ACHN (cell line): ENCODE measurements at places on chromosomes 5 and 9.

DNA sequence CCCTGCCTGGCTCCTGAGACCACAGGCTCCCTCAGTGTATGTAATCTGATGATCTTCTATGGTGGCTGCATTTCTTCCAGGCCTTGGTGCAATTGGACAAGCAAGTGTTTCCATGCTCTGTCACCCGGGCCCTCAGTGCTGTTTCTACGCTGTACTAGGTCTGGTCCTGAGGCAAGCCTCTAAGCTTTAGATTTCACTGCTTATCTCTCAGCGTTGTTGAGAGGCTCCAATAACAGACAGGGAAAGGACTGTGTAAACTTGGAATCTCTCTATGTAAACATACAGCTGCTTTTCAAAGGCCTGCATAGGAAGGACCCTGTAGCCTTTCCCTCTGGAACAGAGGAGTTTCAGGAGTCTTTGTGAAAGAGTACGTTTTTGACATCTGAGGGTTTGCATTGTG lies 38.6 kb upstream of the NFIB start:
- DNase-seq: no peak

DNA sequence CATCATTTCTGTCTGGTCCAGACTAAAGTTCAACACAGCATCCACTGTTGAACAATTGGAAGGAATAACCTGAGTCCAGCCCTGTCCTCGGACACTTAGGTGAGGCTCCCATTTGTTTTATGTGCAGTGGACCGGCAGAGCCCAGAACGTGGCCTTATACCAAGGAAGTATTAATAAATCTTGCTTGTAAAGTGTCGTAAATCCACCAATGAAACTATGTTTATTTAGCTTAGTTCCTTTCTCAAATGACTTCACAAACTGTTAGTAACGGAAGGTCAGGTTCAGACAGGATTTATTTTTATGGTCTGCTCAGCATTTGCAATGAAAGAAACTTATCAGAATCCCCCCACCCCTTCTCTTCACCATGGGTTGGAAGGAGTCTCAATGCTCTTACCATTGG lies 149.5 kb downstream of the PCSK1 start:
- no peak for DNase-seq

GRCh38 chr9:98010445-98010844 lies 27.3 kb downstream of the ANP32B start:
- peak; percentile 39 for DNase-seq

- DNase-seq: no peak
Observed at GRCh38 chr5:143646961-143647360, 165.0 kb upstream of the HMHB1 start.

- no peak for DNase-seq
Observed at GRCh38 chr5:63220244-63220643, 641.6 kb downstream of the LRRC70 start.

- no peak for DNase-seq
Observed at GRCh38 chr9:95090023-95090791, 227.3 kb downstream of the FANCC start.

GRCh38 chr5:38736089-38736488 lies 109.7 kb upstream of the OSMR start:
- no peak for DNase-seq

GRCh38 chr9:117189121-117189520 lies 225.7 kb downstream of the ASTN2 start:
- no peak for DNase-seq

GRCh38 chr9:91347377-91347776 lies 14.3 kb downstream of the AUH start:
- no peak for DNase-seq

- no peak for DNase-seq
Observed at GRCh38 chr5:158874343-158874742, 225.4 kb downstream of the EBF1 start.

DNA sequence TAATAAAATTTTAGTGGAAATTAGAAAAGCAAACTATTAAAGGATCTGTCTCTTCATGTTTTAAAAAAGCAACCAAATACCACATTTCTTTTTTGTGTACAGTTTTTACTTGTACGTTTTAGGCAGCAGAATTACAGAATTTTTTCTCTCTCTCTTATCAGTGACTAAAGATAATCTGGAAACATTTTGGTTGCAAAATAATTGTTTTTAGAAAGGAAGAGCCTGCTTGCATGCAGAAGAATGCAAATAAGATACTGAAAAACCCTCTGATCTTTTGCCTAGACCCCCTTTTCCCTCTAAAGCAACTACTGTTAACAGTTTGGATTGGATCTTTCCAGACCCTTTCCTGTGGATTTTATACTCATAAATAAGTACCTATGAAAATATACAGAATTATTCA lies 75.9 kb upstream of the SGCD start:
- no peak for DNase-seq

DNA sequence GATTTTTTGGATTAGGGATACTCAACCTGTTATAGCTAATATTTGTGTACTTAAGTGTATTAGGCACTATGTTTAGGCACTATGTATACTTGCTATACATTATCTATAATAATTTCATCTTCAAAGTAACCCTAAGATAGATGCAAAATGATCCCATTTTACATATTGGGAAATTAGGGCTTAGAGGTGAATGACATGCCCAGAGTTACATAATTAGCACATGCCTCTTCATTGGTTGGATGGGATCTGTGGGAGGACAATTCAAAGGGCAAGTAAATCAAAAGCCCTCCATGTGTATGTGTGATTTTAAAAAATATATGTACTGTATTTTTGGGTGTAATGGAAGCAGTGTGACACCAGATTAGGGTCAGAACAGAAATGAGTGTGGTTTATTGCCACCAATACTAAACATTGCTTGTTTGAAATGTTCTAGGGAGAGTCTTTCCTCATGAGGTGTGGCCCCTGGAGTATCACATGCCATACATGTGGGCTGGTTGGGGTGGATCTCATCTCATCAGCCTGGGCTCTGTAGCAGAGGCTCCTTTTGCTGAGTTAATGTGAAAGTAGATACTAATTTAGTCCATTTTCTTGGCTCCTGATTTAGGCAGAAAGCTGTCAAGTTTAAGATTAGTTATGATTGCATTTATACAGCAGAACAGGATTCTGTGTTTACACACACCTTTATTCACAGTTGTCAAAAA lies 5.5 kb downstream of the C9orf85 start:
- DNase-seq: no peak

DNA sequence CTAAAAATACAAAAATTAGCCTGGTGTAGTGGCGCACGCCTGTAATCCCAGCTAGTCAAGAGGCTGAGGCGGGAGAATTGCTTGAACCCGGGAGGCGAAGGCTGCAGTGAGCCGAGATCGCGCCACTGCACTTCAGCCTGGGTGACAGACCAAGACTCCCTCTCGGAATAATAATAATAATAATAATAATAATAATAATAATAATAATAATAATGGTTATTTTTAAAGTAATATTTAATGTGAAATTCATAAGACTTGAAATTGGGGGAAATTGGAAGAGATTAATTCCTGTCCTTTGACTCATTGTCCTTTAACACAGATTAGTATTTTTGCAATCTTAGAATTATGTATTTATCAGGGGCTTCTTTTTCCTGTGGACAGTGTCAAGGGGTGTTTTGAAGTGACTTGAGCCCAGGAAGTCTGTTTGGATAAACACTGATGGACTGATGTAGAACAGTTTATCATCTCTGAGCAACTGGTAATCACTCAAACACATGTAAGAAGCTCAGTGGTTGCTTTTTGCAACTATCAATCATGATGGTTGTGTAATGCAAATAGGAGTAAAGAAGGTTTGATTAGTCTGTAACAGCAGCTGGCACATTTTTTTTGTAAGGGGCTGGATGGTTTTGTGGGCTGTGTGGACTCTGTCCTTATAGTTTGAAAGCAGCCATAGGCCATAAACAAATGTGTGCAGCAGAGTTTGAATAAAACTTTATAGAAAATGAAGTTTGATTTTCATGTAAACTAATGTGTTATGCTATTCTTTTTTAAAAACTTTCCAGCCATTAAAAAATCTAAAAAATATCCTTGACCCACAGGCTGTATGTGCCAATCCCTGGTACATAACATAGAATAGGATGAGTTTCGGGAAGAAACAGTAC lies 93.5 kb downstream of the F2RL2 start:
- no peak for DNase-seq

DNA sequence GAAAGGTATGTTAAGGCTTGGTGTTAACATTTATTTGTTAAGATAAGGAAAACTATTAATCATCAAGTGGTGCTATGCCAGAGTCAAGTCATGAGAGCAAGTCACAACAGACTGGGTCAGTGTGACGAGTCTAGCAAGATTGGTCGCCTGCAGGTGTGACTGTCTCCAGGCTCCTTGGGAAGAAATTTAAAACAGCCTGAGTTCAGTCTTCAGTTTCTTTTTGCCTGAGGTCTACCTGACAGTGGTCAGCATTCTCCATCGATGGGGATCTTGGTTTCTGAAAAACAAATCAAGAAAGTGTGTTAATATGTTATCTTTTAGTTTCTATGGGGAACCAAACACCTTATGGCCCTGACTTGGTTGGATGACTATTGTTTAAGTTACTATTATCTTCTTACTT lies 56.3 kb downstream of the CETN3 start:
- DNase-seq: no peak

- DNase-seq: no peak
Observed at GRCh38 chr9:98108531-98109031, 10.4 kb downstream of the TRIM14 start.

DNA sequence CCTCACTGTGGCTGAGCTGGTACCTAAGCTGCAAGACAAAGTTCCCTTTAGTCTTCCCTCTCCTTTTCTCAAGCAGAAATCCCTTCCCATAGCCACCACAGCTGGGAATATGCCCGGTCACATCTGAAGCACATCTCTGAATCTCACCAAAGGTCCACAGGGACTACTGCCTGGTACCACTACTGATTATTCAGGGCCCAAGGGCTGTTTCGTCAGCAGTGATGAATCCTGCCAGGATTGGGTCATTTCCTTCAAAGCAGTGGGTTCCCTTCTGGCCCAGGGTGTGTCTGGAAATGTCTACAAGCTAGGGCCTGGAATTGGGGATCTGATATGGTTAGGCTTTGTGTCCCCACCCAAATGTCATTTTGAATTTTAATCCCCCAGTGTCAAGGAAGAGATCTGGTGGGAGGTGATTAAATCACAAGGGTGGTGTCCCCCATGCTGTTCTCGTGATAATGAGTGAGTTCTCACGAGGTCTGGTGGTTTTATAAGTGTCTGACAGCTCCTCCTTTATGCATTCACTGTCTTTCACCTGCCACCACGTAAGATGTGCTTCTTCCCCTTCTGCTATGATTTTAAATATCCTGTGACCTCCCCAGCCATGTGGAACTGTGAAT lies 83.2 kb upstream of the FST start:
- DNase-seq: no peak

GRCh38 chr5:39273314-39273954 lies 54.1 kb upstream of the FYB1 start:
- DNase-seq: no peak

- peak; percentile 25 for DNase-seq
Observed at GRCh38 chr9:14300588-14300987, 13.4 kb downstream of the NFIB start.

GRCh38 chr5:120610145-120610544 lies 146.0 kb downstream of the PRR16 start:
- no peak for DNase-seq

DNA sequence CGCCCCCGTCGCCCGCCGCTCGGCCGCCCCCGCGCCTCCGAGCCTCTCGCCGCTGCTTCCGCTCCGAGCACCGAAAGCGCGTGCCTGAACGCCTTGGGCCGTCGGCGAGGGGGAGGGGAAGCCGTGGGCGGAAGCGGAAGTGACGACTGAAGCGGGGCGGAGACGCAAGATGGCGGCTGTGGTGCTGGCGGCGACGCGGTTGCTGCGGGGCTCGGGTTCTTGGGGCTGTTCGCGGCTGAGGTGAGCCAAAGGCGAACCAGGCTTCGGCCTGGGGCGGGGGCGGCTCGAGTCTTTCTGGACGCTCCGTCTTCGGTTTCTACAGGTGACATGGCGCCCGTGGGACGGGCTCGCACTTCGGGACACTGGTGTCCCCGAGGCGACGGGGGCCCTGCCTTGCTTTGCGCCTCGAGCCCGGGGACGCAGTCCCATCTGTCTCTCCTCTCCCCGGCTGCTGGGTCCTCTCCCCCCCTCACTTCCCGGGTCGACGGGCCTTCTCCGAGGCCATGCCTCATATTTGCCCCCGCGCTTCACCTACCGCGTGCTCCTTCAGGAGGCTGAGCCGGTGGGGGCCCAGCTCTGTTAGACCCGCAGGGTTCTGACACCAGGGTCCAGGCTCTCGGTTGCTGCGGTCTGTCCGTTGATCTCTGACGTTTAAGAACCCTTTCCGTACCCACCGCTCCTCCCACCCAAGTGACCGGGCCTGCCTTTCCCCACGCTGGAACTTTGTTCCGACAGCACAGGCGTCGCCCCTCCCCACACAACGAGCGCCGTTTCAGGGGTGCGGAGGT lies at the start of the genes ENTR1 and PMPCA:
TSS of gene ENTR1 (minus strand) at position 115 of the 788 bp plus-strand sequence. CDS start 217 bp downstream, outside the sequence.
TSS of gene PMPCA (plus strand) at position 159 of the 788 bp plus-strand sequence. CDS start at position 170, 11 bp downstream.
- peak; percentile 87 for DNase-seq

DNA sequence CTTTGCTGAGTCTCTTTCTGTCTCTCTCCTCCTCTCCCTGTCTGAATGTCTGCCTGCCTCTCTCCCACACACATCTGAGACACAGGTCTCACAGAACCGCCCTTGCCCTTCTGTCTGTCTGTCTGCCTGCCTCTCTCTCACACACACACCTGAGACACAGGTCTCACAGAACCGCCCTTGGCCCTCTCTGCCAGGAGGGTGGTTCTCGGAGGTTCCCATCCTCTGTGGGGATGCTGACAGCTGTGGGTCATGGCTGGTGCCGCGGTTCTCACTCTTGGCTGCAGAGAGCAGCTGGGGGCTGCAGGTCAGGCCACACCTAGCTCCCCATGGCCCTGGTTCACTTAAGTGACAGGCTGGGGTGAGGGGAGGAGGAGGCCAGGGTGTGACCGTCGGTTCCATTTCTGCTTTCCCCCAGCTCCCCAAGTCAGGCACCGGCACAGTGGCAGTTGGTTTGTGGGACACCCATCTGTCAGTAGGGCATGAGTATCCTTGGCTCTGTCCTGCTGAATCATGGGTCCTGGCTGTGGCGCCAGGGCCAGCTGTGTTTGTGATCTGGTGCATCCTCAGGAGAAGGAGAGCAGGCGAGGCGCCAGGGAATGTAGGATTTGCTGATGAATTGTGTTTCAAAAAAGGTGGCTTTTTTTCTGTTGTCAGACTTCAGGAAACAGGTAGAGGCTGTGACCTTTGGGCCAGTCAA lies 42.3 kb upstream of the CLPTM1L start:
- DNase-seq: no peak

DNA sequence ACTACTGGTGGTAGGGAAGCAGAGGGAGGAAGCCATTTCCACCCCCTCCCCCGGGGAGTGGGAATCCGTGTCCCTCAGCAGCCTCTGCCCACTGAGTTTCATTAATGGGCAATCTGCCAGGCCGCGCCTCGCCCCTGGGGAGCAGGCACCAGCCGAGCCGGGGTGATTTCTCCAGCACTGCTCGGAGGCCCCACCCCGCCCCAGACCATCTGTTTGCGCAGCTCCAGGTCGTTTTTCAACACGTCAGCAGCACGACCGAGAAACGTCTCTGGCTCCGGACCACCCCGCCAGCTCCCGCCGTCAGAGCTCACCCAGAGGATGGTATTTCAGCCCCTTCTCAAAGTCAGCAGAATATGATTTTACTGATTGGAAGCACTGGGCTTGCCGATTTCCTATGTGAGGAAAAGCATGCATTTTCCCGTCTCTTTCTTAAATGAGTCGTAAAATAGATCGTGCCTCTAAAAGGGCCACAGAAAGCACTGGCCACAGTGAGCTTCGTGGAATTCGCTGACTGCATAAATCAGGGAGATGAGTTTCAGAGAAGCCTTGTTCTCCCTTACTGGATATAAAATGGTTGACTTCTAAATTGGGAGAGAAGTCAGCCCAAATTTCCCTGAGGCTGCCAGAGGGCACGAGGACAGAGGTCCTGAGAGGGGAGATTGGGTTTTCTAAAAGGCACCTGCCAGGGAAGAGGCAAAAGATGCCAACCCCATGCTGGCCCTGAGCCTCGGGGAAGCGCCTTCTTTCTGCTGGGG lies 47.0 kb downstream of the OLFM1 start:
- no peak for DNase-seq

GRCh38 chr9:133476036-133476931 lies 2.6 kb downstream of the SLC2A6 start:
- DNase-seq: no peak
